ENCODE measurements at places on chromosomes 6 and 20.

DNA sequence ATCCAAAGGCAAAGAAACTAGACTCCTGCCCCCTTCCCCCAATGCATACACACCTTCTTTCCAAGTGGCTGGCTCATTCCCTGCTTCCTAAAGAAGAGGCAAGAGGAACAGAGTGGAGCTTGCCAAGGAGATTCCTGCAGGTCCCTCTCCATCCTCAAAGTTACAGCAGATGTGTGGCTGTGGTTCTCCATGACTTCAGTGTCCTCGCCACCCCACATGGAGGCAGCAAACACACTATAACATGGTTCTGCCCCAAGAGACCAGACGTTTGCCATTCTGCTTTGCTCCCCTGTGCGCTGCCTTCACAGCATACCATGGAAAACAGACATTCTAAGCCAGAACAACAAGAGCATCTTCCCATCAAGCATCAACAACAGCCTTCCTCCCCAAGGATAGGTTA, 84.4 kb downstream of the BACH2 start:
- DNase-seq: no peak

- DNase-seq: no peak
These were observed 186.6 kb downstream of the DOK5 start for GRCh38 chr20:54661880-54662465.

DNA sequence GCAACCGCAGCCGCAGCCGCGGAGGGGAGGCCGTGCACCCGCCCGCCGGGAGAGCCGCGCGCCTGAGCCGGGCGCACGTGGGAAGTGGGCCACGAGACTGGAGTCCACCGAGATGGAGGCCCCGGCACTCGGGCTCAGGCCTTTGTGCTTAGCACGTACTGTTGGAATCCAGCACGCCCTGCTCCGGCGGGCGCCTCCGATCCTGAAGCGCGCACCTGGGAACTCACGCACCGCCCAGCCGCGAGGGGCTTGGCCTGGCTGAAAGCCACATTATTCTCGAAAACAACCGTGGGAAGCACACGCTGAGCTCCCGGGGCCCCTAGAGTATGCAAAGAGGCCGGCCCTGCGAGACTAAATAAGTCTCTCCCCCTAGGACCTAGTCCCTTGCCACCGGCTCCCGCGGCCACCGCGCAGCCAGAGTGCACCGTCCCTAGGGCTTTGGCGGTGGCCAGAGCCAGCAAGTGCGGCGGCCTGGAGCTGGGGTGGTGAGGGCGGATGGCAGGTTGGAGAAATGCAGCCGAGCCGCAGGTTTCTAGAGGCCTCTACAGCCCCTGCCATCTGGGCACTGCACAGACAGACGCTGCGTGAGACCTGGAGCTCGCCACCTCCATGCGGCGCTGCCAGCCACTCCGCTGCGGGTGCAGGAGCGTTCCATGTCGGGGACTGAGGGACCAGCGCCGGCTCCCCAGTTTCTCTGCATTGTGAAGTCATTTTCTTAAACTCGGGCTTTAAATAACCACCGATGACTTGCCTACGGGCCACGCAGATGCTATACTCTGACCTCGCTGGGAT, 42.0 kb upstream of the LY86 start:
- peak; percentile 86 for DNase-seq

GRCh38 chr6:77038807-77039206, 424.5 kb downstream of the HTR1B start:
- no peak for DNase-seq

GRCh38 chr6:24053057-24053456, 73.0 kb upstream of the NRSN1 start:
- DNase-seq: peak; percentile 16

DNA sequence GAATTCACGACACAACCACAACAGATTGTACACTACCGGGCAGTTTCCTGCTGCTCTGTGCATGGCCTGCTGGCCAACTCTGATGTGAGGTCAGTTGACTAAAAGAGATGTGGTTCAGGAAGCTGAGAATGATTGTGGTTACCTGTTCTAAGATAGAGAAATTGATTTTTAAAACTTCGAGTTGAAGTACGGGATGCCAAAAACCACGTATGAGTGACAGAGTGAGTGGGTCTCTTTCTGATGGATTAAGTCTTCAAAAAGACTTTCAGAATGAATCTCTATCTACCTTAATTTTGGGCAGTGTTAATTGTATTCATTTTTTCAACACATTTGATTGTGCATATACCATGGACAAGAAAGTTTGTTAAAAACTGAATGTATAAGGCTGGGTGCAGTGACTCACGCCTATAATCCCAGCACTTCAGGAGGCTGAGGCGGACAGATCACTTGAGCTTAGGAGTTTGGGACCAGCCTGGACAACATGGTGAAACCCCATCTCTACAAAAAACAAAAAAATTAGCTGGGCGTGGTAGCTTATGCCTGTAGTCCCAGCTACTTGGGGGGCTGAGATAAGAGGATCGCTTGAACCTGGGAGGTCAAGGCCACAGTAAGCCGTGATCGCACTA, 121.2 kb downstream of the SGK1 start:
- no peak for DNase-seq

- DNase-seq: no peak
These were observed 377.7 kb downstream of the PLCB1 start for GRCh38 chr20:8509809-8510208.

GRCh38 chr6:119277052-119277451, 72.5 kb downstream of the MAN1A1 start:
- DNase-seq: no peak

- DNase-seq: no peak
These were observed 28.1 kb downstream of the TOMM6 start for GRCh38 chr6:41815587-41815986.

DNA sequence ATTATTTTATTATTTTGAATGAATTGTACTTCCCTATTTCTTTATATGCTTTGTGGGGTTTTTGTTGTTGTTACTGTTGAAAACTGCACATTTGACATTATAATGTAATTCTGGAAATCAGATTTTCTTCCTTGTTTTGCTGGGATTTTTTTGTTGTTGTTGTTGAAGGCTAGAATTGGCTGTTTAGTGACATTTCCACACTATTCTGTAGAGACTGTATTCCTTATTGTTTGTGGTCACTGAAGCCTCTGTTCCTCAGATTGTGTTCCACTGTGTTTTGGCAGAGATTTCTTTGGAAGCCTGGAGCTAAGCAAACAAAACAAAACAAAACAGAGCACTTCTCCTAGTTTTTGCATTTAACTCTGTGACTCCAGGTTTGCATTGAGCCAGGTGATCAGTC, 52.9 kb downstream of the CDYL start:
- DNase-seq: peak; percentile 19

DNA sequence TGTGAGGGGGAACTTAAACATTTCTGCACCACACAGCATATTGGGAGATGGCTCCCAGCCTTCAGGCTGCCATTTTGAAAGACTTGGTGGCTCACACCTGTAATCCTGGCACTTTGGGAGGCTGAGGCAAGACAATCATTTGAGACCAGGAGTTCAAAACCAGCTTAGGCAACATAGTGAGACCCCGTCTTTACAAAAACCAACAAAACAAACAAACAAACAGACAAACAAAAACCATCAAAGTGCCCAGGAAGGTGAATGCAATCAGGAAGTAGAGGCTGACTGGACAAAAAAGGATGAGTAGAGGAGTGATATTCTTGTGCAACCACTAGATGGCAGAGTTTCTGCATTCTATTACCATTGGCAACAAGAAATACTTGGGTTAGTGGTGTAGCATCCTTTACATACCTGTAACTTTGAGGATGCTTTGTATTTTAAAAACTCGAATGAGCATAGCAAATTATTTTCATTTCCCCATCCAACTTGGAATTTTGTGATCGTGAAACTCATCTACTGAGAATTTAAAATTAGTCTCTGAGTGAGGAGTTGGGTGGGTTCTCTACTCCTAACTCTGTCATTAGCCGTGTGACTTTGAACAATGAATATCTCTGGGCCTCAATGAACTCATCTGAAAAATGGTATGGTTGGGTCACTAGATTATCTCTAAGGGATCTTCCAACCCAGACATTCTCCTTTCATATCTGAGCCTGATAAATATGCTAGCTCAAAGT, 84.4 kb downstream of the CRYBG1 start:
- peak; percentile 75 for DNase-seq

DNA sequence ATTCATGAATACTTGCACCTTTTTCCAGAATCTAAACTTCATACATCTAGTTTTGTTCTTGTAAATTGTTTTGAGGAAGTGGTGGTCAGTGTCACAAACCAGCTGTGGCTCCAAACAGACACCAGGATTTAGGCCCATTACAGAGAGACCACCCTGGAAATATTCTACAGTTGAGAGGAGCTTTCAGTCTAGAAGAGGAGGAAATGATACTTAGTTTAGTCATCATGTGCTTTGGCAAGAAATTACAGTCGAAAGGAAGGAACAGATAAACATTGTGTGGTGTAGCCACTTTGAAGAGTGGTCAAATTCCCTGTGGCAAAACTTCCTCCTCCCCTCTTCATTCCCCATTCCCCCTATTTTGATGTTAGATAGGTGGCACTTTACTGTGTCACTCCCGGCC, 15.7 kb downstream of the DCBLD1 start:
- DNase-seq: no peak

GRCh38 chr6:41042226-41043055, at the start of gene TSPO2:
Gene TSPO2 (plus strand): TSS chr6:41042467. CDS start chr6:41042986, 519 bp downstream.
- DNase-seq: no peak

DNA sequence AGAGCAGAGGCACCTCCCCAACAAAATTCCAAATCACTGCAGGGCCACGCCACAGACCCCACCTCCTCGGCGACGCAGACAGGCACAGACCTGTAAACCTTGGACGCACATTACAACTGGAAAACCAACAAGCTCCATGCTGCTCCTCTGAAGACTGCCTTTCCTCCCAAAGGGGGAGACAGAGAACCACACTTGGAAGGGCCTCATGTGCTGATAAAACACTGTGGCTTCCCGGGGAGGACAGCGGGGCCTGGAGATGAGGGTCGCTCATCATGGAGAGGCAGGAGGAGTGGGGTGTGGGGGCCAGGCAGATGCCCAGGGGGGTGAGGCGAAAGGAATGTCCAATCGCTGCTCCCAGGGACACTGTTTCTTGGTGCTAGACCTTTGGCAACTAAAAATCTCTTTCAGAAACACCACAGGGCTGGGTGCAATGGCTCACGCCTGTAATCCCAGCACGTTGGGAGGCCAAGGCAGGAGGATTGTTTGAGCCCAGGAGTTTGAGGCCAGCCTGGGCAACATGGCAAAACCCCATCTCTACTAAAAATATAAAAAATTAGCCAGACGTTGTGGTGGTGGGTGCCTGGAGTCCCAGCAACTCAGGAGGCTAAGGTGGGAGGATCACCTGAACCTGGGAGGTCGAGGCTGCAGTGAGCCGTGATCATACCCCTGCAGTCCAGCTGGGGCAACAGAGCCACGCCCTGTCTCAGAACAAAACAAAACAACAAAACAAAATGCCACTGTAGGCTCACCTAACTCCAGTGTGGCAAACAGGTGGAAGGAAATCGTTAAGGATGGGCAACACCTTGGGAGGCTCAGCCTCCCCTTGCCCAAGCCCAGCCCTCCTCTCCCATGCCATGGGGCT, 53.8 kb downstream of the ABHD12 start:
- no peak for DNase-seq

GRCh38 chr20:31604567-31605030, 490 bp upstream of the ID1 start:
- no peak for DNase-seq

DNA sequence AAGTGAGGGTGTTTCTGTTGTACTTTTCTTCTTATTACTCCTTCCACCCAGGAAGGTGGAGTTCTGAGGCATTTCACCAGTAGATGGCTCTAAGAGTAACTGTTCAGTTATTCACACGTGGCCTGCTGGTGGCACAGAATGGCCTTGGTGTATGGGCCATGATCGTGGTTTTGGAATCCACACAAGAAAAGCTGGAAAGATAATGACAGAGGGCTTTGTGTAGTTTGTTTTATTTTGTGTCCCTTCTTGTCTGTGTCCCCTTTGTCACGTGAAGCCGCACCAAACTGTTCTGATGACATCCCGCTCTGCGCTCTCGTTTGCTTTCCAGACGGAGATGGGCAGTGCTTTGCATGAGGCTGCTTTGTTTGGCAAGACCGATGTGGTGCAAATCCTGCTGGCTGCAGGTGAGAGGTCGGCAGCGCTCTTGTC, 93.4 kb downstream of the ANKS1A start:
- DNase-seq: no peak

- DNase-seq: no peak
These were observed 46.0 kb upstream of the TASP1 start for GRCh38 chr20:13684566-13685222.

DNA sequence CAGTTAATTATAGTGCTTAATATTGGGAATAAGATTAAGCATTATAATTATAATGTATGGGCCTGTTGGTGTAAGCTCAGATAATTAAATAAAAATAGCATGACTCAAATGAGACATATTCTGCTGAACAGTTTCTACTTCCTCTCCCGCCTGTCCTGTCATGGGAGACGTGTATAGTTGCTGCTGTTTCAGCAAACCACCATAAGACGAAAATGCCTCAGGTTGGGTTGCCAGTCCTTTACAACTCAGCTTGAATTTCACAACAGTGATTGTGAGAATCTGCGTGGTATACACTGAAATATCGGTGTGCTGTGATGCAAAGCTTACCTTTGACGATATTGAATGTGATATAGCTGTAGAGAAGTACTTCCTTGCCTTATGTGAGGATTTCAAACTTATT, 99.5 kb downstream of the POPDC3 start:
- no peak for DNase-seq

- DNase-seq: peak; percentile 36
These were observed 200.6 kb upstream of the MAP3K7 start for GRCh38 chr6:90787446-90787845.

- no peak for DNase-seq
These were observed 162.8 kb downstream of the TENT5A start for GRCh38 chr6:81589465-81590313.

DNA sequence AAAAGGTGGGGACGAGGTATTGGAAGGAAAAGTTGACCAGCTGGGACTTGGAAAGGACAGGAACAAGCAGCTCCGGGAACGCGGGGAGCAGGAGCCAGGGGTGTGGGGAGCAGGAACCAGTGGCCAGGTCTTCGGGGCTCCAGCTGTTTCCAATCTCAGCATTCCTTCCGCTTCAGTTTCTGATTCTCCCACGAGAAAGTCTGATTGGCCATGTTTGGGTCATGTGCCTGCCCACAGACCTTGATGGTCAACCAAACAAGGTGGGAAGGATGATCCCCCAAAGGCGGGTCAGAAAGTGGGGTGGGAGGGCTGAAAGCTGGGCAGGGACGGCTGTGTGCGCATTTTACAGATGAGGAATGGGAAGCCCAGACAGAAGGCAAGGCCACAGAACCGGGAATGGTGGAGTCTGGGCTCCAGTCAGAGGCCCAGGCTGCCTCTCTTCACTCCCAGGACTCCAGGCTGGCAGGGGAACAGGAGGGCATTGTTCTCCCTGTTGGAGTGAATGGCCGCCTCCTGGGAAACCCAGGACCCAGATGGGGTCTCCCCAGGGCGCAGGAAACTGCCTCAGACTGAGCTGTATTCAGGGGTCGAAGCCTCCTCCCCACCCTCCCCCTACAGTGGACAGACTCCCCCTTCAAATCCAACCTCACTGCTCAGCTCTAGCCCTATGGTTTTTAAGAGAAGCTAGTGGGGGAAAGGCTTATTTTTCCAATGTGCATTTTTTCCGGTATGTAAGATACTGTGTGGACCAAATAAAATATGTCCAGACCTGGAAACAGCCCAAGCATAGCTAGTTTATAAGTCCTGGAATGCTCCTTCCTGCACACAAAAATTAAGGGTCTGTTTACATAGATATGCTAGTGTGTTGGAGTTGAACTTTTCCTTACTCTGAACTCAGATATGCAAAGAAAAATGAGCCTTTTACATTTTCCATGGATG, 12.2 kb upstream of the PTGIS start:
- peak; percentile 59 for DNase-seq
